Stimulated activated CD8-positive, alpha-beta memory T cell treated with anti-CD3 and anti-CD28 coated beads, Interleukin-2, amount 100 ng/mL, for 1 hour (primary cell): ENCODE measurements at places on chromosomes 12 and 14.

DNA sequence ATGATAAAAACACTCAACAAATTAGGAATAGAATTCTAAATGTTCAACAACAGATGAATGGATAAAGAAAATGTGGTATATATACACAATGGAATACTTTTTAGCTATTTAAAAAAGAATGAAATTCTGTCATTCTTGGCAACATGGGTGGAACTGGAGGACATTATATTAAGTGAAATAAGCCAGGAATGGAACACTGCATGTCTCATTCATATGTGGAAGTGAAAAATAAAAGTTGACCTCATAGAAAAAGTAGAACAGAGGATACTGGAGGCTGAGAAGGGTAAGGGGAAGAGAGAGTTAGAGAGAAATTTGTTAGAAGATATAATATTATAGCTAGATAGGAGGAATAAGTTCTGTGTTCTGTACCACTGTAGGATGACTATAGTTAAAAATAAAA lies 35.8 kb upstream of the ZFP36L1 start:
- DNase-seq = no peak

DNA sequence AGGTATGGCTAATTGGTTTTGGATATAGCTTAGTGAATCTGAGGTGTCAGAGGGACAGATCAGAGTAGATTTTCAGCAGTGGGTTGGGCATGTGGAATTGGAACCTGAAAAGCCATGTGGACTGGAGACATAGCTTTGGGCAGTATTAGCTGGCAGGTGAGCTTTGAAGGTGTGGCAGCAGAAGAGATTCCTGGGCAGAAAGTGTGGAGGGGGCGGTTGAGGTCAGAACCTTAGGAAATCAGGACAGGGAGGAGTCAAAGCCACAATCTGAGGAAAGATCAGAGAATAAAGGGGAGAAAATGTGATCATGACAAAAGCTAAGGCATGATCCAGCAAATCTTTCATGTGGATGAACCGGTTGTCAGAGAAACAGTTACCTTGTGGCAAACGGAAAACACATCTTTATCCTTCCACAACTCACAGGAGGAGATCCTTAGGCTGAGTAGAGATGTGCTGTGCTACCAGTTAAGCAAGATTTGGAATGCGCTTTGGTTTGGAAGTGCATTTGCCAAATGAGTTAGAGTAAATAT lies 56.4 kb downstream of the PTGER2 start:
- DNase-seq = no peak

DNA sequence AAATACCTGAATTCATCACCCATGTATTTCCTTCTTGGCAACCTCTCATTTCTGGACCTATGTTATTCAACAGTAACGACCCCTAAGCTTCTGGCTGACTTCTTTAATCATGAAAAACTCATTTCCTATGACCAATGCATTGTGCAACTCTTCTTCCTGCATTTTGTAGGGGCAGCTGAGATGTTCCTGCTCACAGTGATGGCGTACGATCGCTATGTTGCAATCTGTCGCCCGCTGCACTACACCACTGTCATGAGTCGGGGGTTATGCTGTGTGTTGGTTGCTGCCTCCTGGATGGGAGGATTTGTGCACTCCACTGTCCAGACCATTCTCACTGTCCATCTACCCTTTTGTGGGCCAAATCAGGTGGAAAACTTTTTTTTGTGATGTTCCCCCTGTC lies 356 bp downstream of the OR4Q2 start:
- no peak for DNase-seq

DNA sequence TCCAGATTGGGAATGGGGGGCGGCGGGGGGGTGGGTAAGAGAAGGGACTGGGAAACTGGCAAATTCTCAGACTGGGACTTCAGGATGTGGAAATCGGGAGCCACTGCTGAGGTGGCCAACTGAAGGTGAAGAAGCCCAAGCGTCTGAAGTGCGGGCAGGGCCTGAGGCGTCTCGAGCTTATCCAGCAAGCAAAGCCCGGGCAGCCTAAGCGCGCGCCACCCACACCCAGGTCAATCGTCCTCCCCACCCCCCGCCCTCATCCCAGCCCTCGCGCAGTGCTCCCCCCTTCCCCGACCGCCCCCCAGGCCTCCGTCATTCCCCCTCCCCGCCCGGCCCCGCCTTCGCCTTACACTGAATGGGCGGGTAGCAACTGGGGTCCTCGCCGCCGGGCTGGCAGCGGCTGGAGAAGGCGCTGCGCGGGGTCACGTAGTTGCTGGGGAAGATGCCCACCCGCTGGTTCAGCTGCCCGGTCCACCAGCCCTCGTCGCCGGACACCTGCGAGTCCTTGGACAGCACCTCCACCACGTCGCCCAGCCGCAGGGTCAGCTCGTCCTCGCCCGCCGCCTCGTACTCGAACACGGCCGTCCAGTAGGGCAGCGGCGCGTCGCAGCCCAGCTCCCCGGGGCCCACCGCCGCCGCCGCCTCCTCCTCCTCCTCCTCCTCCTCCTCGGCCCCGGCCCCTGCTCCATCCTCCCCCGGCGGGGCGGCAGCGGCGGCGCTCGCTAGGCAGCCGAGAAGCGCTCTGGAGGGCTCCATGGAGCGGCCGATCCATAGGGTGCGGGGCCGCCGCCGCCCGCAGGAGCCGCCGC lies 693 bp downstream of the MAP3K9 start:
- DNase-seq = no peak

DNA sequence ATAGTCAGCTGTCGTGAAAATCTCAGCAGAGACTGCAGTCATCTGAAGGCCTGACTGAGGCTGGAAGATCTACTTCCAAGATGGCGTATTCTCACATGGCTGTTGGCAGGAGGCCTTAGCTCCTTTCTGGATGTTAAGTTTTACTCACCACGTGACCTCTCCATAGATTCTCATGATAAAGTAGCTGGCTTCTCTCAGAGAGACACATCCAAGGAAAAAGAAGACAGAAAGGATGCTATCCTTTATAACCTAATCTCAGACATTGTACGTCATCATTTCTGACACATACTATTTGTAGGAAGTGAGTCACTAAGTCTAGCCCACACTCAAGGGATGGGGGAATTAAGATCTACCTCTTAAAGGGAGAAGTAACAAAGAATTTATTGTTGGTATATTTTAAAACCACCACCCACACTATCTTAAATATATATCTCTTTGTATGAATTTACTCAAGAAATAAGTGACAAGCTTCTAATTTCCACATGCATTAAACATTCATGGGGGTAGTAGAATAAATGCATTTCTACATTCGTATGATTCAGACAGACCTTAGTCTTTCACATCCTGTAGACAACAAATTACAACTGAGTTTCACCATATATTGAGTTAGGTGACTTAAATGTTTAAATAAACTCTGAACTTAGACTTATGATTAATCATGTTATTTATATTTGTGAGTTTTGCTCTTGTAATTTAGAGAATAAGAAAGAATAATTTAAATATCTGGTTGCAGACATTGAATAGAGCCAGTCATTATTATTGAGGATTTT lies 411.0 kb downstream of the LRIG3 start:
- DNase-seq = no peak

DNA sequence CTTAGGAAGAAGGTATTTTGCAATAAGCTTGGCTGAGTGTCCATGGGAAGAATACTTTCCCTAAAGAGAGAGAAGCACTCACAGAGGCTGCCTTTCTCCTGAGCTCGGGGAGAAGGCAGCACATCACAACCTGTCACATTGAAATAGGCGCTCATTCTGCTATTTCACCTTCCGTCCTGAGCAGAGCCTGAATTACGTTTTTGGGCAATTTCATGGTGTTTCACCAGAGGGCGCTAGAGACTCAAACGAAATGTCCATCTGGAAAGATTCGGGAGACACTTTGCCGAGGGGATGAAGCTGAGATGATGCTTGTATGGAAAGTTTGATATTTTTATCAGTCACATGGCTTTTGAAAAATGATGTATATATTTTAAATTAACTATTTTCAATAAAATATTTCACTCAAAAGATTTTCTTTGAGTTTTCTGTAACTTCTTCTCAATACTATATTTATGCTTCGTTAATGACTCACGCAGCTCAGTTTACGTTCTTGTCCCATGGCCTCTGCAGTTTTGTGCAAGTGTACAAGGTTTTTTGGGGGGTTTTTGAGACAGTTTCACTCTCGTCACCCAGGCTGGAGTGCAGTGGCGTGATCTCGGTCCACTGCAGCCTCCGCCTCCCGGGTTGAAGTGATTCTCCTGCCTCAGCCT lies 17.4 kb upstream of the B4GALNT3 start:
- no peak for DNase-seq

DNA sequence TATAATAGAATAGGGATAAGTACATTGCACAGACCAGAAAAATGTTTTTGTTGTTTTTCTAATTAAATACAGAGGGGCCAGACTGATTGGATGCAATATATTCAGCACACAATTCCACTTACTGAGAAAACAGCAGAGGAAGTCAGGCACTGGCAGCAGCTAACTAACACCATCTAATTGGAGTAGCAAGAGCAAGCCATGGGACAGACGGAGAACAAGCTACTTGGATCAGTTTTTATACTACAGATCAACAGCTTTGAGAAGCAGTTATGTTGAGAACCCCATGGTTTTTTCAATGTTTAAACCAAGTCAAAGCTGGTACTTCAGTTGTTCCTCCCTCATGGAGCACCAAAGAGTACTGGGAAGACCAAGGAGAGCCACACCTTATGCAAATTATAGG lies 1249.4 kb downstream of the LRFN5 start:
- DNase-seq = no peak

- DNase-seq = no peak
These were observed 4.2 kb downstream of the GSG1 start for GRCh38 chr12:13099066-13099843.

DNA sequence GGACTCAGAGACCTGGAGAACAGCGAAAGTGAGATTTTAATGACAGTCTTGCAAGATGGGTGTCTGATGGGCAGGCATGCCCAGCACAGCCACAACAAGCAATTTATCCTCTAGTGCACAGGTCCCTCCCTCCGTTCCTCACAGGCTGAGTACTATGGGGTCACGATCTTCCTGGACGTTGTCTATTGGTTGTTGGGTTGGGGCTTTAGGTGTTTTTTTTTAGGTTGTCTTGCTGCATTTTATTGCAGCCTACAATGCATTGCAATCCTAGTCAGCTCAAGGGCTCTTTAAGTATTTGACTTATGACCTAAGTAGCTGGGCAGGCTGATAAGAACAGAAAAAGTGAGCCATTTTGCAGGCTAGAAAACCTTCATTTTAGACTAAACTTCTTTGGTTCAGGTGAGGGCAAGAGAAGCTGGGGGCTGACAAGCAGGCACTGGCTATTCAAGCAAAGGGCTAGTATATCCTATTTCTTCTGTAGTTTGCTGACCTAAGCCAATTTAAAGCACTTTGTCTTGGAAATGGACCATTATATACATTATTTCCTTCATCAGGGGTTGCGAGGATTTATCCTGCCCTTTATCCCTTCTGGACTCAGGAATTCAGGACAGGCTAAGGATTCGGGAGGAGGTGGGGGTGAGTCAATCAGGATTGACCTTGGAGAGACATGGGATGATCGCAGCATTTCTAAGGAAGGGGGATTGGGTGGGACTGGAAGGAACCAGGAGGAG lies 6.0 kb downstream of the KRT7 start:
- no peak for DNase-seq

GRCh38 chr14:85316701-85317410 lies 213.1 kb upstream of the FLRT2 start:
- DNase-seq = no peak

GRCh38 chr12:27177706-27178105 lies 66.4 kb upstream of the STK38L start:
- DNase-seq = no peak

- no peak for DNase-seq
These were observed 26.5 kb downstream of the BCL7A start for GRCh38 chr12:122048151-122048550.

DNA sequence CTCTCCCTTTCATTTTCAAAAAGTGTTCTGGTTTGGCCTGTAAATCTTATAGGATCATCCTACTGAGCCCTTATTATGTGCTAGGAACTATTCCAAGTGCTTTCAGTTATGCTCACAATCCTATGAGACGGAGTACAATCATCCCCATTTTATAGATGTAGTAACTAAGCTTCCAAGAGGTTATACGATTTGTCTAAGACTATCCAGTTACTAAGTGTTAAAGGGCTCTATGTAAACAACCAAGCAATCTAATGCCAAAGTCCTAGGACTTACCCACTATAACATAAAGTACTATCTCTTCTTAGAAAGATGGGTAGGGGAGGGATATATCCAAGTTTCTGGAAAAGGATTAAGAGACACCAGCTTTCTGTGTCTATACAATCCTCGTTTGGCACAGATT lies 6.7 kb downstream of the CFL2 start:
- no peak for DNase-seq

GRCh38 chr14:92400579-92401444 lies 77.8 kb downstream of the SLC24A4 start:
- no peak for DNase-seq

DNA sequence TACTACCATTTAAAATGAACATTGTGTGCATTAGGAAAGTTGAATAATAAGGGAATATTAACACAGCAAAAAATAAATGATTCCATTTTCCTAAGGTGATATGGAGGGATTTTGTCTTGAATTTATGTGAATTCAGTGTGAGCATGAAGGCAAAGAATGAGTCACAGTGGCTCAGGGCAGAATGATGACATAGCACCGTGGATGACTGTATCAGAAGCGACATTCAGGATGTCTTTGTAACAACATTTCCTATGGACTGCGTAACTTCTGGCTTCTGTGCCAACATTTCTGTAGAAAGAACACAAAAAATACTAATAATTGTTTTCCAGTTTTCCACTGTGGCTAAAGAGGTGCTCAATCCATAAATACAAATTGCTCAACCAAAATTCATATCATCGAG lies 54.6 kb downstream of the TTC8 start:
- no peak for DNase-seq

DNA sequence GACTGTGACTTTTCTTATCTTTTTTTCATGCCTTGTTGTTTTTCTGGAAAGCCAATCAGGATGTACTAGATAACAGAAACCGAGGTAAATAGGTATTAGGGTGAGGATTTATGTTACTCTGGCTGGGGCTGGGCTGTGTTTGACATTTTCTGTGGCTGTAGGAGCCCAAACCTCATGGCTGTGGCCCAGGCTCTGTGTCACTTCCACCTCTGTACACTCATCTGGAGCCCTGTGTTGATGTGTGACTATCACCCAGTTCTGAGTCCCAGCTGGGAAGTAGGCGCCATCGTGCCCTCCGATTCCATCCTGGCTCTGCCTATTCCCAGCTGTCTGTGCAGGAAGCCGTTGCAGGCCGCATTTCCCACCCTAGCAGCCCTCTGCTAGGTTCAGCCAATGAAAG lies 1.6 kb upstream of the HHIPL1 start:
- DNase-seq = no peak

DNA sequence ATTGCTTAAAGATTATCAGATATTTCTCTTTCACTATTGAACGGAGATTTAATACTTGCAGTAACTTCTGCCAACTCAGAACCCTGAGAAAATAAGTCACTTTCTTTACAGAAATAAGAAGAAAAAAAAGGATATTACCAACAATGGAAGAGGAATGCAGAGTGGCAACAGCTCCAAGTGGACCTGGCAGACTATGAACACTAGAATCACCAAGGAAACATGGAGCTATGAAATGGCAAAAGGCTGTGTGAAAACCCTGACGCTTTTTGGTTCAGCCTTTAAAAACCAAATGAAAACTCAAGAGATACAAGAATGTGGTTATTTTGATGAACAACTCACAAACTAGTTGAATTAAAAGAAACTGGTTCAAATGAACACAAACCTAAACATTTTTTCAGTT lies 17.7 kb downstream of the DTD2 start:
- DNase-seq = no peak
